T-helper 17 cell (primary cell): ENCODE measurements at places on chromosomes 12 and 14.

- no peak for DNase-seq
These were observed 206.6 kb downstream of the MON2 start for GRCh38 chr12:62673028-62673815.

DNA sequence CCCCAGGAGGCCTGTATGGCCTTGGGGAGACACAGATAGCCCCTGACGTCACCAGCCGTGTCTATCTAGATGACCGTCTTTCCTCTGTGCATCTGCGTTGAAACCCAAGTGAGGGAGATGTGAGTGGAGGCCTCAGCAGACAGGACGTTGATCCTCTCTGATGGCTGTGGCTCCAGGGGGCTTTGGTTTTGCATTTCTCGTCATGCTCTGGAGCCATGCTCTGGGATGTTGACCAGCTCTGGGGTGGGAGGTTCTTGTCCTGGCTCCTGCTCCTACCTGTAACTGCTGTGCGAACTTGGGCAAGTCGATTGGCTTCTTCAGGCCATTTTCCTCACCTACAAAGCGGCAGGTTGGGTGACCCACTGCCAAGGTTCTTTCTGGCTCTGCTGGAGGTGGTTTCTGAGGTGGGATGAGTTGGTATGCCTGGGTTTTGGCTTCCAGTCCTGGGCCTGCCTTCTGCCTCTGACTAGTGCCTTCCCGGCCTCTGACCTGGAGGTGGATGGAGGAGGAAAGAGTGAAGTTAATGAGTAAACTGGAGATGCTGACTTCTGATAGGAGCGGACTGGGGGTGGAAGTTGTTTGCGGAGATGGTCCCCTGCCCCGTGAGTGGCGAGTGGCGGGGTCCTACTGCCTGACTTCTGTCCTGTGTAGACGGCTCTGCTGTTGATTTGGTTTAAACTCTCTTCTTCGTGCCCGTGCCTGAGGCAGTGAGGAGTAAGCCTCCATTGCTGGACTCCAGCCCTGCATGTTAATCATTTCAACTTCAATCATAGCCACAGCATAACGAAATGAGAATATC, 8.4 kb downstream of the TSPAN9 start:
- no peak for DNase-seq

GRCh38 chr14:29643433-29644211, 284.0 kb downstream of the PRKD1 start:
- no peak for DNase-seq

DNA sequence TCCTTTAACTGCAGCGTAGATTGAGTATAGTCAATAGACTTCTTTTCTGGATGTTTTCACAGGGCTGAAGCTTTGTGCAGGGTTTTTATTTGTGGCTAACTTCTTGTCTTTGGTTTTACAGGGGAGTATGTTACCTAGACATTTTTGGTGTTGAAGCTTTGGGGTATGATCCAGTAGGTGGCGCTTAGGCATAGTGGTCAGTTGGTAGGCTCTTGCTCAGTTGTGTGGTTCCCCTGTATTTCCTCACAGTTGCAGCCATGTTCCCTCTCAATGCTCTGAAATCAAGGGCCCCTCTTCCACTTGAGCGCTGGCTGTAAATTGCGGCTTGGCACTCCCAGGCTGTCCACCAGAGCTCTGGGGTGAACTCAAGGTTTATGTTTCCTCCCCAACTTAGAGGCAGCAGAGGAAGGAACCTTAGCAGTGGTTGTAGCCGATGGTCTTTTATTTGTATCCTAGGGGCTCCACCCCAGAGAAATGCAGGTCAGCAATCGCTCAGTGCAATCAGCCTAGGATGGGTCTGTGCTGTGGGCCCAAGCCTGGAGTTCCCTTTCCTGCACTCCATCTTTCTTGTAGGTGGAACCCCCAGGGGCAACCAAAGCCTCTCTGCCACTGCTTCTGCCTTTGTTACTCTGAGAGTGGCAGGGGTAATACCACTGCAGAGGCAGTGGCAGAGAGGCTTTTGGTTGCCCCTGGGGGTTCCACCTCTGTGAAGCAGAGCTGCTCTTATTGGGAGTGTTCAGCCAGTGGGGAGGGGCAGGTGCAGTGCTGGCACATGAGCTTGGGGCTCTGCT, 55.1 kb downstream of the CMAS start:
- DNase-seq = no peak

GRCh38 chr14:67269298-67270060, 28.2 kb downstream of the PALS1 start:
- DNase-seq = no peak
